ENCODE measurements at places on chromosomes 1 and 21. TPM values are rescaled to one million over a fixed set of nuclear protein-coding genes. Genes with fewer than 3 reads are reported as not detected.

Gene ADGRL2
- total RNA-seq: 2.5 TPM

Gene TAL1
- not detected for total RNA-seq

Gene TEDDM1
- total RNA-seq: not detected

Gene SV2A
- total RNA-seq: 23.4 TPM

Gene GCLM
- 16.5 TPM for total RNA-seq

Gene RIMS3
- total RNA-seq: 0.29 TPM

Gene CRYBG2
- not detected for total RNA-seq

Gene LRRC39
- not detected for total RNA-seq

Gene TRIM45
- total RNA-seq: 2.5 TPM
